ENCODE measurements at places on chromosomes 5 and 9.

DNA sequence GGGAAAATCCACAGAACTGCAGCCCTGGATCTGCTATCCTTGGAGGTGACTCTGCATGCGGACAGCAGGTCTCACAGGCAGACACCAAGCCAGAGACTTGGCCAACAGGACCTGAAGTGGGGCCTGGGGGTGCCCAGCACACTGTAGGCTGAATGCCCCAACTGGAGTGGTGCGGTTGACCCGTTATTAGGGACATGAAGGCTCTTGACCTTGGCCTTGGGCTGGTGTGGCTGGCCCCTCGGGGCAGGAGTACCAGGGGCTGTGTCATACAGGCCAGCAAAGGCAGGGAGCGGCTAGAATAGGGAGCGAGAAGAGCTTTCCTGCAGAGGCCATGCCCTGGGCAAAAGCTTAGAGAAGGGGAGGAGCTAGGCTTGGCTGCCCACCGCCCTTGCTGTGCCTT, 153.2 kb upstream of the MVB12B start:
- no peaks in the 10 kb centered on the region for H3K36me3 ChIP-seq
- peaks cover 16% of the 10 kb centered on the region for H3K27me3 ChIP-seq
- DNase-seq: no peak
- no peak overlapping the region for H3K4me3 ChIP-seq

DNA sequence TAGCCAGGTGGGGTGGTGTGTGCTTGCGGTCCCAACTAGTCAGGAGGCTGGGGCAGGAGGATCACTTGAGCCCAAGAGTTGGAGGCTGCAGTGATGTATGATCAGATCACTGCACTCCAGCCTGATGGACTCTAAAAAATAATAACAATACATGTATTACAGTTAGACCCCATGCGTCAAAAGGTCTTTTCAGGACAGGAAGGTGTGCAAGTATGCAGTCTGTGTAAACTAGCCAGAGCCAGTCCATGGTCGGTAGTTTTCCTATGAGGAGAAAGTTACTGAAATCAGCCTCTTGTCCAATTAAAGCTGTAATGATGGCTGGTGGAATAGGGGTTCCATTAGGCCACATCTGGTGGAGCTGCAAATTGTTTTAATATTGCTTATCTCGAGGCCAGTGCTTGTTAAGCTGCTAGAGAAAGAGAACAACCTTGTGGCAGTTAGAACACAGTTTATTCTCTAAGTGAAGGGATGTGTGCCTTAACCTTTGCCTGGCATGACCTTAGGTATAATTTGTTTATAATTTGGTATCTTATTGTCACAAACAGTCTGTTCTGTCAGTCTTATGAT, 1.5 kb upstream of the STOM start:
- no peaks in the 10 kb centered on the region for H3K27me3 ChIP-seq
- H3K4me1 ChIP-seq: peaks cover 8% of the 10 kb centered on the region
- no peak overlapping the region for H3K27ac ChIP-seq
- DNase-seq: no peak

DNA sequence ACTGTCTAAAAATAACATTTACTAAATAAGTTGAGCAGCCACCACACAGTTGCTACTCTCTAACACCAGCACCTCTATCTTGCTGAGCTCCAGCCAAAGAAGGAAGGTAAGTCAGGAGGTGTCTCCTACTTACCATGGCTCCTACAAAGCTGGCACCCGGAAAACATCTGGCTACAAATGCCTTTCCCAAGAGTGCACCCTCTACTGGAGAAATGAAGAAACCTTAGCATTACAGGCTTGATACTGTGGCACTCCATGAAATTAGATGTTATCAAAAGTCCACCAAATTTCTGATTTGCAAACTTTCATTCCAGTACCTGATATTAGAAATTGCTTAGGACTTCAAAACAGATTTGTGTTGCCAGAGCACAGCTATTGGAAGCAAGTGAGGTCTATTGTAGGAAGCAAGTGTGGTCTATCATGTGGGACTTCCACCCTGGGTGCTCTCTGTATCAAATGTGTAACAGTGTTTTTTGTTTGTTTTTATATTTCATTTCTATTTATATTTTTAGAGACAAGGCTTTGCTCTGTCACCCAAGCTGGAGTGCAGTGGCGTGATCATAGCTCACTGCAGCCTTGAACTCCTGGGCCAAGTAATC, 25.7 kb upstream of the RFK start:
- H3K27me3 ChIP-seq: no peaks in the 10 kb centered on the region
- DNase-seq: peak; percentile 23
- H3K4me3 ChIP-seq: no peak overlapping the region
- no peaks in the 10 kb centered on the region for H3K4me1 ChIP-seq
- H3K27ac ChIP-seq: no peak overlapping the region

- no peak for DNase-seq
- no peak overlapping the region for H3K27ac ChIP-seq
- no peaks in the 10 kb centered on the region for H3K36me3 ChIP-seq
- H3K4me1 ChIP-seq: no peaks in the 10 kb centered on the region
- no peak overlapping the region for H3K4me3 ChIP-seq
- H3K27me3 ChIP-seq: no peaks in the 10 kb centered on the region
These were observed 478.5 kb downstream of the PTPRD start for GRCh38 chr9:10134266-10134665.

DNA sequence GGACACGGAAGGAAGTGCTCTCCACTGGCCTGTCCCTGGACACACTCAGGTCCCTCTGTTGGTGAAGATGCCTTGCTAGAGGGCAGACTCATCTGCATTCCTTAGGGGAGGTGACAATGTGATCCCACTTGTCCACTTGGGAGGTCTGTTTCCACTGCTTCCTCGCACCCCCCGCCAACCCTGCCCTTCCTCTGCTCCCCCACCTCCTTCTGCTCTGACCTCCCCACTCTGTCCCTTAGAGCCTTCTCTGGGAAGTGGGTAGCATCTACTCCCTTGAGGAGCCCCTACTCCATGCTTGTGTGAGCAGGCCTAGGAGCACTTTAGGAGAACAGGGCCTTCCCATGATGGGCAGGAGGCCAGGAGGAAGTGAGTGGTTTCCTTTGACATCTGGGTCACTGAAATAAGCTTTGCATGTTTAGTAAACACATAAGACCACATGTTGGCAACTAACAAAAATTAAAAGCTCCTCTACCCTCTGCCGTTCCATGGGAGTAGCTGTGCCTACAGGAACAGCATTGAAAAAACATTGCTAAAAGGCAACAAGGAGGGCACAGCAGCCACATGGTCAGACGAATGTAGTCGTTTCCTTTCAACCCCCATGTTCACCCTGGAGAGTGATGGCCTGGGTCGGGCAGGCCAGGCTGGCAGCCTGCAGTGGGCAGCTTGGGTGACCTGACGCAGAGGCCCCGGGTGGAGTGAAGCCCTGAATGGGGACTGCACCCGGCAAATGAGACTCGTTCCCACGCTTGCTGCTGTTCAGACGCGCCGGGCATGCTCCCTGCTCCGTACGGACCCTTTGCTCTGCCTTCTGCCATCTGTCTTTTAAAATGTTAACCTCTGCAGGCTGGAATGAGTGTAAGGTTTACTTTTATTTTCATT, 634.0 kb downstream of the IRX1 start:
- H3K27me3 ChIP-seq: no peaks in the 10 kb centered on the region
- H3K36me3 ChIP-seq: no peaks in the 10 kb centered on the region
- no peak for DNase-seq
- H3K27ac ChIP-seq: no peak overlapping the region
- no peaks in the 10 kb centered on the region for H3K4me1 ChIP-seq

GRCh38 chr5:57727591-57727990, 245.0 kb upstream of the ACTBL2 start:
- no peaks in the 10 kb centered on the region for H3K4me1 ChIP-seq
- no peak overlapping the region for H3K4me3 ChIP-seq
- H3K27me3 ChIP-seq: no peaks in the 10 kb centered on the region
- no peak overlapping the region for H3K27ac ChIP-seq
- DNase-seq: no peak

GRCh38 chr5:78008356-78008967, 232.3 kb upstream of the TBCA start:
- H3K4me3 ChIP-seq: no peak overlapping the region
- H3K27ac ChIP-seq: no peak overlapping the region
- H3K36me3 ChIP-seq: no peaks in the 10 kb centered on the region
- peak; percentile 60 for DNase-seq

GRCh38 chr9:32968101-32969011, 33.1 kb downstream of the APTX start:
- no peak overlapping the region for H3K4me3 ChIP-seq
- DNase-seq: peak; percentile 51
- H3K4me1 ChIP-seq: peaks cover 2% of the 10 kb centered on the region
- no peaks in the 10 kb centered on the region for H3K27me3 ChIP-seq

DNA sequence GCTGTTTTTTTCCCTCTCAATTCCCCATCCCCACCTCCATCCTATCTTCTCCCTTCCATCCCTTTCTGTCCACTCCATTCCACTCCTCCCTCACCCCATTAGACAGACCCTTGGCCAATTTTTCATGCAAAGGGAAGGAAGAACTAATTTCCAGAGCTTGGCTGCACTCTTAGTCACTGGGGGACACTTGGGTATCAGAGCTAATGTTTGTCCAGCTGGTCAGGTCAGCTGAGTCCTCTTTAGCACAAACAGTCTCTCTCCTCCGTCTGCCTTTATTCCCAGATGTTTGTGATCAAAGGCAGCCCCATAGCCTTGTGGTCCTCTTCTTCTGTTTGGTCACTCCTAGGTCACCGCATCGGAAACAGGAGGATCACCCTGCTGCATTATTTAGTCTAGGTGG, 148.5 kb downstream of the NMUR2 start:
- no peak overlapping the region for H3K27ac ChIP-seq
- no peak overlapping the region for H3K4me3 ChIP-seq
- no peaks in the 10 kb centered on the region for H3K36me3 ChIP-seq
- H3K4me1 ChIP-seq: no peaks in the 10 kb centered on the region
- no peaks in the 10 kb centered on the region for H3K27me3 ChIP-seq
- DNase-seq: no peak

DNA sequence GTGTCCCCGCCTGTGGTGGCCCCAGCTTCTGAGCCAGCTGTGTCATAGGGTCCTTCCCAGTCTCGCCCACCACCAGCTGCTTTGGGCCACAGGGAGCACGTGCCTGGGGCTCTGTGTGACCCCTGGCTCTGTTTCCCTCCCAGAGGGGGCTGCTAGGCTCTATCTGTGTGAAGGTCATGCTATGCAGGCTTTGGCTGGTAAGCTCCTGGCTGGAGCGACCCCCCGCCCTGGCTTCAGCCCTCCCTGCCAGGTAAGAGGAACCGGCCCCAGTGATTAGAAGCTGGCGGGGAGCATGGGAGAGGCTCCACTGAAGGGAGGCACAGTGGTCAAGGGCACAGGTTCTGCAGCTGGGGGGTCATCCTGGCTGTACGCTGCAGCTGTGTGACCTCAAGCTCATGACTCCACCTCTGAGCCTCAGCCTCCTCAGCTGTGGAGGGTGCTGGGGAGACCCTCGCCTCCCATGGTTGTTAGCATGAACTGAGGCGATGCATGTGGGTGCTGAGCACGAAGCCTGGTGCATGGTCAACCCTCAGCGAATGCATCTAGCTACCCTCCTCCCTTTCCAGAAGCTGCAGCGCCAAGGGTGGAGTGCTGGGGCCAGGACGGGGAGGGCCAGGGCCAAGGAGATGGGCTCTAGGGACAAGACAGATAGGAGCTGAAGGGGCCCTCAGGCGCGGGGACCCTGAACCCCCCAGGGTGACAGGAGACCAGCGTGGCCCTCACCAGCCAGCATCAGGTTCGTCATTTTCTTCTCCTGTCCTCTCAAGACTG, 163.8 kb upstream of the MVB12B start:
- H3K36me3 ChIP-seq: no peaks in the 10 kb centered on the region
- H3K4me1 ChIP-seq: peaks cover 2% of the 10 kb centered on the region
- H3K27me3 ChIP-seq: peaks cover 33% of the 10 kb centered on the region
- H3K4me3 ChIP-seq: no peak overlapping the region
- no peak overlapping the region for H3K27ac ChIP-seq
- no peak for DNase-seq

DNA sequence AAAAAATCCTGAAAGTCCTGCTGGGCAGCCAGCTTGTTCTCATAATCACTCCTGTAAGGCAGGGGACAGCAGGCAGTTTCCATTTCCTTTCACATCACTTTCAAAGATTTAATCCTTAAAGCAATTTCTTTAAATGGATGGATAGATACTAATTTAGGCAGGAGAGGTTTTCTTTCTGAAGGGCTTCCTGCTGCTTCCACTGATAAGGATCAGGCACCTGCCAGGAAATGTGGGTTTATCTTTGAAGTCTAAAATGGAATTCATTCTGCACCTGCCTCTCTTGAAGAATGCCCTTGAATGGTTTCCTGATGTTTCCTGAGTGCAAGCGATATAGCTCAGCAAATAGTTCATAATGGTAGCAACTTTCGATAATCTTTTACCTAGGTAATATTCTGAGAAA, 64.5 kb downstream of the STARD4 start:
- H3K27me3 ChIP-seq: no peaks in the 10 kb centered on the region
- H3K4me3 ChIP-seq: no peak overlapping the region
- no peaks in the 10 kb centered on the region for H3K36me3 ChIP-seq
- no peaks in the 10 kb centered on the region for H3K4me1 ChIP-seq
- no peak overlapping the region for H3K27ac ChIP-seq
- no peak for DNase-seq

GRCh38 chr5:82594097-82594496, 315.9 kb upstream of the RPS23 start:
- no peaks in the 10 kb centered on the region for H3K36me3 ChIP-seq
- no peaks in the 10 kb centered on the region for H3K27me3 ChIP-seq

GRCh38 chr9:70421272-70422180, 7.1 kb upstream of the KLF9 start:
- no peaks in the 10 kb centered on the region for H3K27me3 ChIP-seq
- H3K27ac ChIP-seq: peak overlapping the region; percentile 96
- no peaks in the 10 kb centered on the region for H3K36me3 ChIP-seq
- H3K4me3 ChIP-seq: peak overlapping the region; percentile 84
- peaks cover 20% of the 10 kb centered on the region for H3K4me1 ChIP-seq
- peak; percentile 64 for DNase-seq

DNA sequence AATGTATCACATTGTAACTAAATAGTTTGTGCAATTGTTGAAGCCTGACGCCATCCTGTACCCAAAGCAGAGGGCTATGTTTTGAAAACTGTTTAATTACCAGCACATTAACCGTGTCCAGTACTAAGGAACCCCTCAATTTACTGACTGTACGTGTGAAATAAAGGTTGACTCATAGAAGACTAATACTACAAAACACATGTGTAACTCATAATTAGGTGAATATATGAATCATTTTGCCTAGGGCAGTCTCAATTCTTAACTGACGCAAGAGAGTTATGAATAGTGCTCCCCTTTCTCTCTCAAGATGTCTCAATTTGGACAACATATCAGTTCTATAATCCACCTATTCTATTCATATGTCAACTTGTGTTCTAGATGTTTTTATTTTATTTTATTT, 558.4 kb downstream of the PRDM9 start:
- H3K27ac ChIP-seq: no peak overlapping the region
- H3K27me3 ChIP-seq: no peaks in the 10 kb centered on the region
- no peaks in the 10 kb centered on the region for H3K4me1 ChIP-seq
- DNase-seq: no peak
- H3K36me3 ChIP-seq: no peaks in the 10 kb centered on the region
- H3K4me3 ChIP-seq: no peak overlapping the region
